ENCODE measurements at places on chromosomes 1 and 21.

DNA sequence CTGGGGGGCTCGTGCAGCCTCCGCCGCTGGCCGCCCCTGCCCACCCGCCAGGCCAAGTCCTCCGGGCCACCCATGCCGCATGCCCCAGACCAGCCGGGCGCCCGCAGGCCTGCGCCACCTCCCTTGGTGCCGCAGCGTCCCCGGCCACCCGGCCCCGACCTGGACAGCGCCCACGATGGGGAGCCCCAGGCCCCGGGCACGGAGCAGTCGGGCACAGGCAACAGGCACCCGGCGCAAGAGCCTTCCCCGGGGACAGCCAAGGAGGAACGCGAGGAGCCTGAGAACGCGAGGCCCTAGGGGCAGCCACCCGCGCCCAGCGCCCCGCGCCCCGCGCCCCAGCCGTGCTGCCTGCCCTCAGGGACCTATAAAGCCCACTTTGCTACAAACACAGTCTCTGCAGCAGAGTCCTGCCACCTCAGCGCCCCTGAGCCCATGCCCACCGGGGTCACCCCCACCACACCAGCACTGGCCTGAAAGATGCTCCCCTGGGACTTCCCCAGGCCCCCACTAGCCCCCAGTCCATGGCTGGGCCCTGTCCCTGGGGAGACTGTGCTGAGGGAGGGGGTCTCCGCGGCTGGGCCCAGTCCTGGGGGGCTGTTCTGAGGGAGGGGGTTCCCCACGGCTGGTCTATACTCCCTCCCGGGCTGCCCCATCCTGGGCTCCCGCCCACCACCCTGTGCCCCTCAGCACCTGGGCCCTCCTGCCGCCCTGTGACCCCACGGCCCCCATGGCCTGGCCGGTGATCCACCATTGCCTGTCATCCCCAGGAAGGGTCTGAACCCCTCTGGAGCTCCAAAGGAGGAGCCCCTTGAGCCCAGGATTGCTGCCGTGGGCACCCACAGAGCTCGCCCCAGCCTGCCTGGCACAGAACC, 8.6 kb downstream of the TNFRSF18 start:
- no peak for DNase-seq

DNA sequence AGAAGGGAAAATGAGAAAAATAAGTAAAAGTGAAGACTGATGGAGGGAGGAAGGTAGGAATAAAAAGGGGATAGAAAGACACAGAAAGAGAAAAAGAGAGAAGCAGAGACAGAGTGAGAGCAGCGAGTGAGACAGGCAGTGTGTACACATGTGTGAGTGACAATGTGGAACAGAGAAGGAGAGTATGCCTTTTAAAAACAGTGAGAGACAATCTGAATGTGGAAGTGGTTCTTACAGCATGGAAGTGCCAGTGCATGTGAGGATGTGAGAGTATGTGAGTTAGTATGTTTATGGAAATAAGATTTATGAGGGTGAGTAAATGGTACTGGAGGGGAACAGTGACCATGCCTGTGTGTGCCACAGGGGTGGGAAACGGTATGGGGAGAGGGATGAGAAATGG, 1.2 kb downstream of the NEGR1 start:
- DNase-seq = no peak

DNA sequence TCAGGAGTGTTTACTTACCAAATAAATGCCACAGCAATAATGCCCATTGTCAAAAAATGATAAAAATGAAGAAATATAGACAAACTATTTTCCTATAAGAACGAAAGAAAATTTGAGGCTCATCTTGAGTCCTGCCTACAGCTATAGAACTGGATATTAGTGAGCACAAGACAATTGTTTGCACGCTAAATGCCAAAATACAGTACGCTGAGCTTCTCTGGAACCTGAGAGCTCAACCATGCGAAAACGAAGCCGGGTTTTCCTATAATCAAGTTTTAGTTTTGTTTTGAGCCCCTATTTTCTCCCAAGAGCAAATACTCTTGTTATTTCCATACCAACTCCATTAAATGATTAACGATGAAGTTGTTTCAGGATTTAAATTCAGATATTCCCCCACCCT, 42.0 kb upstream of the CCSAP start:
- DNase-seq = no peak

DNA sequence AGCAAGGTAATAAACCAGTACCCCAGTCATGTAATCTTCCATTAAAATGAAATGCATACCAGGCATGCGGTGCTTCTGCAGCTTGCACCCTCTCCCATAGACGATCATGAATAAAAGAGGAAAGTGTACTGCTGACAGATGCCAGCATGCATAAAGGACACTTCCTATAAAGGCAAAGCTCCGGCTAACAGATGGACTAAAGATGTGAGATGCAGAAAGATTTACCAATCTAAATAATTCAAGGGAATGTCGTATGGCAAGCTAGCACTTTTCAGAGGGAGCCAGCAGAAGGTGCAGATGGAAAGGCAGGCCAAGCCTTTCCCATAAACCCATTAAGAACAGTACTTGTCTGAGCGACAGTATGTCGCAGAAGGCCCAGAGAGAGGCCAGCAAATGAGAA, 542.0 kb downstream of the NUF2 start:
- no peak for DNase-seq

DNA sequence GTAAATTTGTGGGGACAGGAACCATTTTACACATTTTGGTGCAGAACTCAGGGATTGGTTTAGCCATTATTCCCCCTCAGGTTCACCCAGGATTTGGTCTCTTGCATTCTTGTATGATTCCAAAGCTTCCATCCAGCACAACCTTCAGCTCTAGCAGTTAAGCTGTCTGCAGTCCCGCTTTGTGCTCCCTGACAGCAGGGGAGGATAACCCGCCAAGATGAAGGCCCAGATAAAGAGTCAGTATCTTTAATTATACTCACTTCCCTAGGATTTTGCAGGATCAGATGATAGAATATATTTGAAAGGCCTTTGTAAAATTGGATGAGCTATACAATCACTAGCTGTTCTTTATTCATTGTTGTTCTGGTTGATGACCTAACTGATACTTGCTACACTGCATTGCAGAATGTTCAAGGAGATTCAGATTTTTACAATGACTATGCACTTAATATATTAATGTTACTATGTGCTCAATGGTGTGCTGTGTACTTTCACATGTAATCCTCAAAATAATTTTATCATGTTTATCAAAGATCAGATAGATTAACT, 49.8 kb downstream of the SLC16A1 start:
- DNase-seq = no peak

DNA sequence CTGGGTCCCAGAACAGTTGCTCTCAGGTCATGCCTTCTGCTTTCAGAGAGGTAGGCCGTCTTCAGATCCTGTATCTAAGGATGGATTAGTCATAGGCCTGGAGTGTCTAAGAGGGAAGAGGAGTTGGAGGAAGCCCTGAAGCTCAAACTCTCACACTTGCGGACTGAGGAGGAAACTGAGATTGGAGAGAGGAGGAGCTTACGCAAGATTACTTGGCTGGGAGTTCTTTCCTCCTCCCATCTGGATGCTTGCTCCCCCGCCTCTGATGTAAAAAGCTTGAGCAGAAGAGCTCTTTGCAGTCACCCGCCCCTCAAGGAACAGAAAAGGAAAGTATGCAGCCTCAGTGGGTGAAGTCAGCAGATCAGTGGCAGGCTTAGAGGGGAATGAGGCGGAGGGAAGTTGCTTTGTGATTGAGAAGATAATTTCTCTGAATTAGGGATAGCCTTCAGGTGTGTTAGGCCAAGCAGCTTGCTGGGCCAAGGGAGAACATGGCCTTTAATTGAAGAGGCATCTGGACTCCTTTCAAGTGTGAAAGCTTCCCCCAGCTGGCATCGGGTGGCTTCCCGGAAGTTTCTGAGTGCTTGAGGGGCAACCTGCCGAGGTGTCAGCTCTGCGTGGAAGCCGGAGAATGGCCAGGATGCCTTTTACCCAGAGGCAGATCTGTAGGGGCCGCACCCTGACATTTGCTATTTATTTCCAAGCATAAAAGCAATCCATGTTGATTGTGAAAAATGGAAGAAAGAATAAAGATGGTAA, 6.6 kb downstream of the ADORA1 start:
- no peak for DNase-seq

DNA sequence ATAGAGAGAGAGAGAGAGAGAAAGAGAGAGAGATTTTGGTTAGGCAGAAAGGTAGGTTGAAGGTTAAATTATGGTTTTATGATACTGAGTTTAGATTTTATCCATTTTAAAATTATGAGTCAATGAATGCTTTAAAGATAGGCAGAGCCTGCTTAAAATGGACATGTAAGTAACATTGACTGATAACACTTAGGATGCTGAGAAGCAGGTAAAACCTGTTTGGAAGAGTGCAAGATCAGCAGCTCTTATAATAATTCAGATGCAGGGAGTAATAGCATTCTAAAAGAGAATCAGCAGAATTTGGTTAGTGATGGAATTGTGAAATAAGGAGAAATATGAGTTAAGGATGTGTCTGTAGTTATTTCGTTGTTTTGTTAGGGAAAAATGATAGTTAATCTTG, 446.6 kb downstream of the PLA2G4A start:
- DNase-seq = no peak

DNA sequence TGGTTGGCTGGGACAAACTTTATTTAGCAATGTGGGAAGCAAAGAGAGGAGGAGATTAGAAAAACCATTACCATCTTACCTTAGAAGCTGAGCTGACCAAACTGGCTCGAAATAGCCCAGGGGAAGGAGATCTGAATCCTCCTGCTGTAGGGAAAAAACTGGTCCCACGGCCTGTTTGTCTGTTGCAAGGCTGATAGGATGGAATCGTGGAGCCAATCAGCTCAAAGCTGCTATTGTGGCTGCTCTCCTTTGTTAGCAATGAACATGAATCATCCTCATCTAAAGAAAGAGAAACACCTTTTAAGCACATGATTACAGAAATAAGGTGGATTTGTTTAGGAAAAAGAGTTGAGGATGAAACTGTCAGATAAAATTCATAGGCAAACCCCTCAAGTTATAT, 21.5 kb downstream of the CLSPN start:
- no peak for DNase-seq

- no peak for DNase-seq
Measured at GRCh38 chr1:33280091-33280661, 23.9 kb downstream of the ZNF362 start.
